Renal cortex interstitium (tissue), 15 donors: ENCODE measurements at places on chromosomes 11 and 22. TPM values are rescaled to one million over a fixed set of nuclear protein-coding genes. Genes with fewer than 3 reads are reported as not detected.

Gene GRIA4
- 0.95 TPM for polyA plus RNA-seq

Gene CRYBB3
- polyA plus RNA-seq, result 0.41 TPM

Gene APOA1
- 150 TPM for polyA plus RNA-seq

Gene C11orf54
- 178 TPM for polyA plus RNA-seq

Gene ILK
- 137 TPM for polyA plus RNA-seq

Gene CHRM4
- polyA plus RNA-seq, result 0.12 TPM

Gene PLAAT3
- polyA plus RNA-seq, result 22.2 TPM

Gene CBX7
- polyA plus RNA-seq, result 7.1 TPM

Gene BAIAP2L2
- 5.8 TPM for polyA plus RNA-seq

Gene PYGM
- polyA plus RNA-seq, result 3.2 TPM

Gene UEVLD
- polyA plus RNA-seq, result 22.1 TPM

Gene F2
- polyA plus RNA-seq, result 0.27 TPM

Gene NLRP6
- 0.67 TPM for polyA plus RNA-seq

Gene KCNC1
- 1.0 TPM for polyA plus RNA-seq

Gene POU2AF1
- polyA plus RNA-seq, result 0.53 TPM

Gene C22orf42
- not detected for polyA plus RNA-seq

Gene PKDREJ
- 0.45 TPM for polyA plus RNA-seq
